ENCODE measurements at places on chromosomes 7 and 10.

- DNase-seq: no peak
Observed at GRCh38 chr10:131000743-131001142, 310.8 kb downstream of the TCERG1L start.

GRCh38 chr7:66281678-66282590 lies 76.8 kb downstream of the TPST1 start:
- DNase-seq: no peak

DNA sequence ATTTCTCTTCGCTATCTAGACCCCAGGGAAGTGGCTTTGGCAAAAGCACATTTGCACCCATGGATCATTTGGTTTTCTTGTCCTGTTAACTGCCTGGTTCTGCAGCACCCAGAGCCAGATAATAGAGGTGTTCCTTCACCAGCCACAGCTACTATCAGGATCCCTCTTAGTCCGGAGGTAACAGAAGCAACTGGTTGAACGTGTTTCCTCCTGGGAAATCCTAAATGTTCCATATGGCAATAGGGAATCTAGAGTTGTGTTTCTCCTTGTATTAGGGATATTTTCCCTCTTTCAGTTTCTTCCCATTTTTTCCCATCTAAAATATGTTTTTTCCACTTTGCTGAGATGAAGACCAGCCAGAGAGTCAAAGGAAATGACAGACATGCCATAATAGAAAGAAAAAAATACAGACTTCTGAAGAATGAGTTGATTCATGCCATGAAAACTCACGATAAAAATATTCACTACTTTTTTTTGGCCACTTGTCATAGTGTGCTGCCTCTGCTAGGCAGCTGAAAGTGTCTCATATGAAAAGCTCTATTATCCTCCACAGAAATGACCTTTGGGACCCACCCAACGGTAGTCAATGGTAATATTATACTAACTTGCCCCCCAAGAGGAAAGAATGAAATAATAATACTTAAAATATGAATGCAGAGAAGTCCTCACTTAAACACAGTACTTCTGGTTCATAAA lies 472.8 kb downstream of the KCNMA1 start:
- DNase-seq: no peak

DNA sequence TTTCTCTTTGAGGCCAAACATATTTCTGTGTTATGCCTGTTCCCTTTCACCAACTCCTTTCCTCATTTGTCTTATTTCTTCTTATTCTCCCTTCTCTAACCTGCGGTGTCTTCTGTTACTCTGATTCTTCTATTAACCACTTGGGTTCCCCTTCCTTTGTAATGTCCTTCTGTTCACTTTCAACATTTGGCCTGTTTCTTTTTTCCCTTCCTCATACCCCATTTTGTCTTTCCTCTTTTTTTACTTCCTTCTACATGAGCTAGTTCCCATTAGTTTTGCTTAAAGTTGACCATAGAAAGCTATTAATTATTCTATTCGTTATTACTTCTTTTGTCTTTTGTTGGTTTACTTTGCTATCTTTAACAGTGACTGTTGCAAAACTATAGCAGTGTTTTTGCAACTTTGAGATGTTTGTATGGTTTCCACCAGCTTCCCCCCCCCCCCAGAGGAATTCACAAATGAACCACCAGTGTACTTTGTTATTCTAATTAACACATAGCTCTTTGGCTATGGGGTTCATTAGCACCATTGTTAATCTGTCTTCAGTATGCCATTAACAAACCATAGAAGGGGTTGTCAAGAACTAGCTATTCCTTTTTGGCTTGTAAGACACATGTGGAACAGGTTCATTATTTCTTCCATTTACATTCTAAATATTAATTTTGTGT lies 2.9 kb downstream of the LRGUK start:
- DNase-seq: no peak

DNA sequence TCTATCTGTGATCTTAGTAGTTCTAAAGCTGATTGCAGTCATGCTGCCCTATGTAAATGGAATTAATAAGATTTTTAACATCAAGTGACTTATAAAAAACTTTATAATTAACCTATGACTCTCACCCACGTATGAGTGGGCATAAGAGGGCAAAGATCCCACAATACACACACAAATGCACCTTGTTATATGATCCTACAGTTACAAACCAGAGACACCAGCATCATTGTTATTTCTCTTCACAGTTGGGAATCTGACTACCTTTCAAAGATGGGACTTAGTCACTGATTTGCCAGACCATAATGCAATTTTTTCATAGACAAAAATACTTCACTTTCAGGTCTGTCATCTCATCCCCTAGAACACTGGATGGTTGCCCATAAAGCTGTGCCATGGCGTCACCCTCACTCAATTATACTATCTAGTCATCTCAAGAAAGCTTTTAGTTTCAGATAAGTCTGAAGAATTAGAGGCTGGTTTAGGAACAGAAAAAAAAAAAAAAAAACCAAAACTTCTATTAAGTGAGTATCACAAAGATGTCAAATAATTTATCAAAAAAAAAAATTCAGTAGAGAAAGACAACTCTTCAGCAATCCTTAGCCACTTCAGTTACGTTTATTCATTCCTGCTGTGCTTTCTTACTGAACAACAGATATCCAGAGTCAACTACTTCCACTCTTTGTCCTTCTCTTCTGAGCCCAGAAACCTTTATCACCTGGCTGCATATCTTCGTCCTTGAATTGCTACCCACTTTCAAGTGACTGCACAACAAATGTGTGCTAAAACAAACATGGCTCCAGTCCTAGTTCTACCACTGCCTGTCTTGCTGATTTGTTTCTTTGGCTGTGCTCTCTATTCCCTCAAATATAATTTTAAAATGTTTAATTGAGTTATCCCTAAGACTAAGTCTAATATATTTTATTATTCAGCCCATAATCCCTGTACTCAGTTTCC lies 175.0 kb upstream of the CHRM2 start:
- DNase-seq: no peak

DNA sequence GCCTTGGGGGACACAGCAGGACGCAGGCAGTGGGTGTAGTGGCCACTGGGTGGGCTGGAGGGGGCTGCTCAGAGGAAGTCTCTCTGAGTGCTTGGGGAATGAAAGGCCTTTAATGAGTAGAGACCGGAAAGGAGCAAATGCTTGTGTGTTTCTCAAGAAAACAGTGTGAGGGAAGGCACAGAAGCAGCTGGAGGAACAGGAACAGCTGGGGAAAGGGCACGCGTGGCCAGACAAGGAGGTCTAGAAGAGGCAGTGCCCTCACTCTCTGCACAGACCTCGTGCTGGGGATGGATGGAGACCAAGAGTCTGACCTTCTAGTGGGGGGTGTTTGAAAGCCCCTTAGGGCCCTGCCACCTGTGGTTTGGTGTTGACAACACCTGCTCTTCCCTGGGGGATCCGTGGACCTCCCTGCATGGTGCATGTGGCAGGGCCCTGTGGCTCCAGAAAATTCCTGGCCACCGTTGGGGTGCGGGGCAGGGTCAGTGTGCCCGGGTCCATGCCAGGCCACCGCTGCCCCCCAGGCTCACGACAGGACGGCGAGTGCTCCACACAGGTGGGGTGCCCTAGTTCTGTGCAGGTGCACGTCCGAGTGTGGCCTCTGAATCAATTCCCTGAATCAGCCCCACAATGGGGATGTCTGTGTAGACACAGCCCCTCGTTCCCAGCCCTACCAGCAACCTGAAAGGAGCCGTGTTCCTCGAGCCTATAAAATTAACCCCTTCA lies 25.9 kb upstream of the FAM20C start:
- DNase-seq: no peak

GRCh38 chr7:12637819-12638592 lies 49.4 kb upstream of the ARL4A start:
- DNase-seq: no peak

DNA sequence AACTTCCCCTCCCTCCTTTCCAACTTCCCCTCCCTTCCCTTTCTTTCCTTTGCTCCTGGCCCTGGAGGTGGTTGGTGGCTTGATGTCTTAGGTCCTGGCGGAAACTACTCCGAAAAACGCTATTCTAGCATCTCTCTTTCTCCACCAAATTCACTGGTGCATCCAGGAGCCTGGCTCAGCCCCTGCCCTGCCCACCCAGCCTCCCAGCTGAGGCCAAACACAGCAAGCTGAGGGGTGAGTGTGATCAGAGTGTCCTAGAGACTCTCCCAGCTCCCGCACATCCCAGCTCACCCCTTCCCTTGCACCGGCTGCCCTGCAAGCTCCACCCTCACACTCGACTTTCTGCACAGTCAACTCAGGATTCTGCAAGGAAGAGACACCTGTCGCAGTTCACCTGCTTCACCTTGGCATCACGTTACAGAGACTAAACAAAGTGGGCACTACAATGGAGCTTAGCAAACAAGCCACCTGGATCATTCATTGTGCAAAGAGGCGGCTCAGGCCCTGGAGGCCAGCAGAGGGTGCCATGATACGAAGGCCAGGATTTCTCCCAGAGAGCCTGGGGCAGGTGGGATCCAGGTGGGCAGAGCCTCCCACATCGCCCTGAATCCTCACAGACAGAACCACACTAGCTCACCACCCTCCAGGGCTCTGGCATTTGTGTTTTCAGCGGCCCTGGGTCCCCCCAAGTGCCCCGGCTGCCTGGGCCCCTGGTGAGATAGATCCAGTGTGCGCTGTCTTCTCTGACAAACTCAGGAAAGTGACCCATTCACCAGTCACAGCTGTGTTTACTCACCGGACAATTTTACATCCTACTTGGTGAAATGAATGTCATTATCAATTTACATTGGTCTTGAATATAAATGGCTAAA lies 169.6 kb downstream of the TCERG1L start:
- DNase-seq: no peak

- no peak for DNase-seq
Observed at GRCh38 chr7:123863461-123863860, 18.5 kb downstream of the HYAL4 start.

DNA sequence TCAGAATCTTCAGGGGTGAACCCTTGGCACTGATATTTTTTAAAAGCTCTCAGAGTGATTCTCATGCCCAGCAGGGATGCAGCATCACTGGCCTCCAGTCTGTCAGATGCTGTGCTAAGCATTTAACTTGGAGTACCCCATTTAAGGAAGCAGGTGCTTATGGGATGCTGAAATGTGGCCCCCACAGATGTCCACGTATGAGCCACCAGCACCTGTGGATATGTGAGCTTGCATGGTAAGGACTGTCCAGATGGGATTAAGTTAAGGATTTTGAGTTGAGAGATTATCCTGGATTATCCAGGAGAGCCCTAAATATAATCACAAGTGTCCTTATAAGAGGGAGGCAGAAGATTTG lies 17.7 kb downstream of the CHST3 start:
- no peak for DNase-seq

- no peak for DNase-seq
Observed at GRCh38 chr7:2355705-2356008, 1.0 kb downstream of the EIF3B start.

DNA sequence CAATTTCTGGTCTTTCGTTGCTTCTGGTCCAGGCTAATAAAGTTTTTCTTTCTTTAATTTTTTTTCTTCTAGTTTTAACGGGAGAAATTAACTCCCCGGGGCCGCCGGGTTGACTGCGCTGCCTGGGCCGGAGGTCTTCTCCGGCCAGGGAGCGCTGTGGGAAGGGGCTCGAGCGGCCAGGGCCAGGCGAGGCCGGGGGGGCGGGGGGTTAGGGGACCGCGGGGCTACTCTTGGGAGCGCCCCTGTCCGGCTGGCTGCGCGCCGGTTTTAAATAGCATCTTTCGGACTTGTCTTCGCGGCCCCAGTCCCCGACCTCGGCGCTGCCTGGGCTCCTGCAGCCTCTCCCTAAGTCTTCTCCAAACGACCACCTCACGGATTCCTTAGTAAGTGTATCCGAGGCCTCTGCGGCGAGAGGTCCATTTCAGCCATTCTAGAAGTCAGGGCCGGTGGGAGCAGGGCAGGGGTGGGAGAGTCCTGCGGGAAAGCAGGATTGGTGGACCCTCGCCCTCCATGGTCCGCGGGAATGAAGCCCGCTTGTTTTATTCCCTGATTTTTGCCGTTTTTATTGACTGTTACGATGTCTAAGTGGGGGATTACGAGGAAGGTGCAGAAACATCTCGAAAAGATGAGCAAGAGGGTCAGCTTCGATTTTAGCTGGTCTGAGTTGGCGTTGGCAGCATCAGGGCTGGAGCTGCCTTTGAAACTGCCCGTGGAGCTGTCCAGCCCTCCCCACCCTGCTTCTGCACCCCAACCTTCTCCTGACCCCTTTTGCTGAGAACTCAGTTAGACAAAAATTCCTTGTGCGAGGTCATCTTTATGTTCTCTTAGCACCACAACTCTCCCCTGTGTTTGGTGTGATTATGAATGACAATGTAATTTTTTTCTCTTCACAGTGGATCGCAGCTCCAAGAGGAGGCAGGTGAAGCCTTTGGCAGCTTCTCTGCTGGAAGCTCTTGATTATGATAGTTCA lies 555 bp downstream of the PHF14 start:
- peak; percentile 5 for DNase-seq

GRCh38 chr7:136405931-136406777 lies 429.0 kb upstream of the MTPN start:
- no peak for DNase-seq

- DNase-seq: no peak
Observed at GRCh38 chr7:133563251-133563650, 310.4 kb downstream of the EXOC4 start.

GRCh38 chr7:77351539-77352004 lies 64.6 kb downstream of the GSAP start:
- DNase-seq: peak; percentile 23

DNA sequence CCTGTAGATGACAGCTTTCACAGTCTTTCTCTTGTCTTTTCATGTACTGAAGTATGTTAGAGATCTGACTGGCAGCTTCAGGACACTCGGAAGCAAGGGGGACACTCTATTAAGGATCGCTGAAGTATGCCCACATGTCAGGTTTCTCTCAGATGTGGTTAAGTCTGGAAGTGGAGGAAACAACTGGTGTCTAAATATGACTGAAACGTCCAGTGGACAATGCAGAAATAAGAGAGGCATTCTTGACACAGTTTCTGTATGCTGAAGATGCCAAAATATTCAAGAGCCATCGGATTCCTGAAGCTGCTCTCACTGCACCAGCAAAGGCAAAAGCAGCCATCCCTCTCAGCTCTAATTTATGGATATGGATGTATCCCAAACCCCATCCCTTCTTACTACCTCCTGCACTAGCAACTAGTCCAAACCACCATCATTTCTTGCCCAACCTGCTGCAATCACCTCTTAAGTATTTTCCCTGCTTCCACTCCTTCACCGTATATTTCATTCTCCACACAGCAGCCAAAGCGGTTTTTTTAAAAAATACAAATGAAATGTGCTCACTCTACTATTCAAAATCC lies 113.4 kb downstream of the REEP3 start:
- DNase-seq: no peak

DNA sequence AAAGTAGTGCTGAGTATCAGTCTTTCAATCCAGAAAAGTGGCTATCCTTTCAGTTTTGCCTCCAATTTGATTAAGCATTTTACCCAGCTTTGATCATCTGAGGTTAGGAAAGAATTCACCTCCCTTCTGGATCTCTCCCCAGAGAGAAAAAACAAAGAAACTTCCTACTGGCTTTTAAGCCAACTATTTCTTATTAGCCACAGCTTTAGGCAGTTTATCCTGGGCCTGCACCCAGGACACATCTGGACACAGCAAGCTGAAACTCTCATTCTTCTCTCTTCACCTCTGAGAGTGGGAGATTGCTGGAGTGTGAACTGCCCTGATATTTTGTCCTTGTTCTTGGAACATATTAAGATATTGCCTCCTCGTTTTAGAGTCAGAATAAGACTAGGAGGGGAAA lies 43.5 kb upstream of the LSM8 start:
- DNase-seq: no peak

- DNase-seq: no peak
Observed at GRCh38 chr7:24441314-24442027, 131.8 kb upstream of the PALS2 start.
